ENCODE measurements at places on chromosomes 2 and 18.
A peak's percentile ranks its signal among the peaks of the same experiment; 100 is the strongest.

DNA sequence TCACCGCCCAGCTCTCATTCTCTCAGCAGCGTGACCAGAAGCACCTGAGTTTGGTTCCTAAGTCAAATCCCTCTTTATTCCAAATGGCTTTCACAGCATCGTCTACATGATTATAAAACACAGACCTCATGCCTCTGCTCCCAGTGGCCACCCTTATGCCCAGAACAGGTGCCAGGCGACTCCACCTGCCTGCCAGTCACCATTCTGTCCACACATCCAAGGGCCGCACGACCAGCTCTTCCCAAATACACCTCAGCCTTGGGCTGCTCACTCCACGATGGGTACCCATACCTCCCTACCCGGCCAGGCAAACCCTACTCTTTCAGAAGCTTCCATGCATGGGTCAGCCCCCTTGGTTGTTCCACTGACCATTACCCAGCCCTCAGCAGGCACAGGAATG, 851.6 kb upstream of the SALL3 start:
- DNase-seq, result no peak

- no peak for DNase-seq
Measured at GRCh38 chr18:68701353-68701752, 13.6 kb downstream of the TMX3 start.

- DNase-seq, result no peak
Measured at GRCh38 chr18:50734886-50735285, 84.9 kb downstream of the MRO start.

DNA sequence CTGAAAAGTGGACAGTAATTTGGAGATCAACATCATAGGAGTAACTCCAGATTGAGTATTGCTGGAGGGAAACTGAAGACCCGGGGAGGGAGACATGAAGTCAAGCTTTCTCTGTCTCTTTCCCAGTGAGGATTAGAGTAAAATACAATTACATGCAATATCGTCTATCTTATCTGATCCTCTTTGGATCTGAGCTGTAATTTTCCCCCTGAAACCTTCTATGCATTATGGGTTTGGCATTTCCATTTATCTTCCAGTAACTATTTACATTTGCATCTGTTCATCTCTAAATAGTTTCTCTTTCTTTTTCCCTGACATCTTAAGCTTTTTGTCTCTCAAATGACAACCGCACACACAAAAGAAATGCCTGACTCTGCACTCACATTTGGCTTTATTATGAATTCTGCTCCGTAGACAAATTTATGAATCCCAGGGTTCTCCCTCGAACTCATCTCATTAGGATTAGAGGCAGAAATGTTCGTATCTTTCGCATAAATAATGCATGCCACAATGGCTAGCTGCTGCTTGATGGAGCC, 113.1 kb downstream of the SPP2 start:
- DNase-seq, result no peak

DNA sequence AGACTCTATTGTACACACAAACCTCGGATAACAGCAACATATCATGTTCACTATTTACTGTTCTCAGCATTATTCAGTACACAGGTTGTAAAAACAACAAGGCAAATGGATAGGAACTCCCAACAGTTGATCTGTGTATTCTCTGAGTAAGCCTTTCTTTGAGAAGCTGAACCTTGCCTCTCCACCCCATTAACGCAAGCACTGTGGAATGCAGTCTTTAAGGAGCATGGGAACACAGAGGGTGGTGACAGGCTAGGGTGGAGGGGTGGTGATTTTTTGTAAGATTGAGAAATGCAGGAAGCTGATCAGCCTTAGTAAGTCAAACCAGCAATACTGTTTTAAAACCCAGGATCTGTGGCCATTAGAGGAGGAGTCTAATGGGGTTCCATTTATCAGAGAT, 19.6 kb upstream of the SERPINB11 start:
- DNase-seq, result peak; percentile 95

- DNase-seq, result no peak
Measured at GRCh38 chr2:233409286-233409991, 55.1 kb downstream of the DGKD start.

- DNase-seq, result no peak
Measured at GRCh38 chr18:44924785-44925499, 244.3 kb downstream of the SETBP1 start.

GRCh38 chr2:1563943-1564891, 151.0 kb downstream of the TPO start:
- DNase-seq, result no peak

DNA sequence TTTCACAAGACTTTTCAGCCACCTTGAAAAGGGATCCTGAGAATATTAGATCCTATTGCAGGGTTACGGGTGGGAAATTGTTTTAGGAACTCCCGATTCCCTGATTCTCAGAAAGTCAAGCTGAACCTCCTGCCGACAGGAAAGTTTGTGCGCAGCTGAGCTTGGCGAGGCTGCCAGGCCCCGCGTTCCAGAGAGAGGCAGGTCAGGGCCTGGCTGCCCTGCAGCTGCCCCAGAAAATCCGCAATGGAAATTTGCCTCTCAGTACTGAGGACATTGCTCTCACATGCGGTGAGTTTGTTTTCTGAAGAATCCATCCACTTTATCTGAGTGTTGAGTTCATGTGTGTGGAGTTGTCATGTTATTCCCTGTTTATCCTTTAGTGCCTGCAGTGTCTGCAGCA, 144.2 kb downstream of the RTP5 start:
- DNase-seq, result no peak

- no peak for DNase-seq
Measured at GRCh38 chr2:237422309-237422708, 8.3 kb upstream of the COL6A3 start.

DNA sequence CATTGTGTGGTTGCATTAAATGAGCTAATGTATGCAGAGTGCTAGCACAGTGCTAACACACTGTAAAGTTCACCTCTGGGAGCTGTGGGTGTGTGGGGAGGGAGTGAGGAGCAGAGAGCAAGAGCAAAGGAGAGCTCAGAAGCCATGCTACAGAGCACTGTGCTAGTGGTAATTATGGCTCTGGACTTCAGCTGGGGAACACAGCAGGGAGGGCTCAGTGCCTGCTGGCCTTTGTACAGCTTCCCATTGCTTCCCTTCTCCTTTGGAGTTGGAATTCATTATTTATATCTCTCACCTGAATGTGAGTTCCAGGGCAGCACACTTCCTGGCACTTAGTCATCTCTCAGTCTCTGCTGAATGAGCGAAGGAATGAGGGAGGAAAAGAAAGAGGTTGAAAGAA, 2.5 kb upstream of the PLA2R1 start:
- DNase-seq, result no peak

- no peak for DNase-seq
Measured at GRCh38 chr2:84731185-84731584, 149.7 kb downstream of the TRABD2A start.

- no peak for DNase-seq
Measured at GRCh38 chr2:196925051-196925767, 1.3 kb downstream of the PGAP1 start.

DNA sequence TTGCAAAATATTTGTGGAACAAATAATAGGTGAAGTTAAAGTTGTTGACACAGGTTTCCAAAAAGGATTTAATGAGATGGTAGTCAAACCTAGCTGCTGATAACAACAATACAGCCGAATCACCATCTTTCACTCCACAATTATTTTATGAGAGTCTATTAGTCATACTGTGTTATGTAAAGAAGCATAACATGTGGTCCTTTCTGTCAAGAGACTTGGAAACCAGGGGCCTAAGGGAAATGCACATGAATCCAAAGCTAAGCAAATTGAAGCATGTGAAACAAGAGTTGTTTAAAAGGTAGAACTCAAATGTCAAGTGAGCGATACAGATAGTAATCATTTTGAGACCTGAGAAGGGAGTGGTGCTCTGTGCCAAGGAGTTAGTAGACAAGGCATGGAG, 16.0 kb downstream of the CD28 start:
- no peak for DNase-seq

DNA sequence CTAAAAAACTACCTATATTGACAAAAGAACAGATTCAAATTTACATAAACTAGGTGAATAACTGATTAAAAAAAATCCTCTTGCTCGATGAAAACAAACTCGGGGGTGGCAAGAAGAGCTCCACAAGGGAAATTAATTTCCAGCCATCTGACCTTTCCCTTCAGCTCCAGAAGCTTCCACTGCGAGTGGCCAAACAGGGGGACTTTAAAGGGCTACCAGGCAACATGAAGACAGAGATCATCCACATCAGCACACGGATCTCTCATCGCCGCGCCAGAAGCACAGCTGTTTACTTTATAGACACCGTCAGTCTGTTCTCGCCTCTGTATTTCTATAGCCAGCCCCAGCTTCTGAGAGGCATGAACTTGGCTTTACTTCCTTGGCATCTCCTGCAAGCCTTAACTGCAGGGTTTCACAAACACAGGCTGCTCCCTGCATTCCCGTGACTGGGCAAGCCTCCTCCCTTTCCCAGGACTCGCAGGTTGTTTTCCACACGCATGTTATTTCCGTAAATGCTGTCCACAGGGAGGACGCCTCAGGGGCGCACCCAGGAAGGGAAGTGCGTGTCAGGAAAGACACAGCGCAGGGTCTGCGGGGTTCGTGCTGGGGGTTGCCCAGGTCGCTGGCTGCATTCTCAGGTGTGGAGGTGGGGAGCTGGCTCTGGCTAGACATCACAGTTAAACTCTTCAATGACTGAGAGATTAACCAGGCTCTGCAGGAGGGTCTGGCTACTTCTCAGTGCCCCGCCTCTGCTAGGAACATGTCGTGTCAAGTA, 85.0 kb downstream of the USP40 start:
- no peak for DNase-seq

DNA sequence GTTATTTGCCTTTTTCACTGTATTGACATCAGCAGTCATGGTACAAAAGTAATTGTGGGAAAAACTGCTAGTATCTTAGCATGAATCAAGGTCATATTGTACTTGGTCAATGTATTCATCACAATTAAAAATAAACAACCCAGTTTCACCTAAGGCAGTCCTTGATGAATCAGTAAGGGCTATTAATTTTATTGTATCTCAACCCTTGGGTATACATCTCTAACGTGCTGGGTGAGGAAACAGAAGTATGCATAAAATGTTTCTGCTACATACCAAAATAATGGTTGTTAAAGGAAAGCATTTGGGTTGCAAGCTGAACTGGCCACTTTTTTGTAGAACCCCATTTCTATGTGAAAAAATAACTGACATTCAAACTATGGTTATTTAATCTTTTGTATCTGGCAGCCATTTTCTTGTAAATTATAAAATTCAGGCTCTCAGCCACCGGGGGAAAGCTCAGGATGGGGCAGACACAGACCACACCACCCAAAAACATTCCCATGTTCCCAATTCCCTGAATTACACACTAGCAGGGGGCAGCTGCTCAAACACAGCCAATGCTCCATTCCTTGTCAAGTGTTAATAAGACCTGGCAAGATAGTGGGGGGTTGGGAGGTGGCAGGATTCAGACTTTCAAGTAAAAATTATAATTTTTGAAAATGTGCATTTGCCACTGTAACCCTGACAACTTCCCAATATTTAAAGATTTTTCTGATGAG, 49.3 kb downstream of the OLA1 start:
- DNase-seq, result no peak

All from MCF 10A (cell line).